Keratinocyte (primary cell): ENCODE measurements at places on chromosomes 6 and 20.

GRCh38 chr20:45672765-45673164, 2.7 kb upstream of the WFDC11 start:
- no peak for DNase-seq

- DNase-seq: no peak
Observed at GRCh38 chr20:25629816-25630499, 6.1 kb upstream of the NANP start.

- no peak for DNase-seq
Observed at GRCh38 chr20:1130058-1130694, 11.8 kb downstream of the PSMF1 start.

DNA sequence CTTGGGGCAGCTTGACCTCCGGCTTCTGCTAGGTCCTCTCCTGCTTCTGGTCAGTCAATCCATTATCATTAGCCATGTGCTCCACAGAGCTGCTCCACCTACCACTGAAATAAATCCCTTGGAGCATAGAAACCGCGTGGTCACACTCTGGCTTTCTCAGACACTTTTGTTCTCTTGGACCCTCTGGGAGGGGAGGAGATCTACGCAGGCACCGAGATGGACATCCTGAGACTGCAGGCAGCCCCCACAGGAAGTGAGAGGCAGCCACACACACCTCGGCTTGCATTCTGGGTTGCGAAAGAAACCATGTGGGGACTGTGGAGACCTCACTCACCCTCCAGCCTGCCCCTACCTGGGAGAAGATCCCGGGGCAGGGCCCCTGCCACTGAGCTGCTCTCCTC, 79.5 kb downstream of the FYN start:
- no peak for DNase-seq

GRCh38 chr6:122432816-122433215, 33.4 kb downstream of the HSF2 start:
- DNase-seq: no peak

- DNase-seq: no peak
Observed at GRCh38 chr6:37534893-37535292, 35.2 kb upstream of the CCDC167 start.

DNA sequence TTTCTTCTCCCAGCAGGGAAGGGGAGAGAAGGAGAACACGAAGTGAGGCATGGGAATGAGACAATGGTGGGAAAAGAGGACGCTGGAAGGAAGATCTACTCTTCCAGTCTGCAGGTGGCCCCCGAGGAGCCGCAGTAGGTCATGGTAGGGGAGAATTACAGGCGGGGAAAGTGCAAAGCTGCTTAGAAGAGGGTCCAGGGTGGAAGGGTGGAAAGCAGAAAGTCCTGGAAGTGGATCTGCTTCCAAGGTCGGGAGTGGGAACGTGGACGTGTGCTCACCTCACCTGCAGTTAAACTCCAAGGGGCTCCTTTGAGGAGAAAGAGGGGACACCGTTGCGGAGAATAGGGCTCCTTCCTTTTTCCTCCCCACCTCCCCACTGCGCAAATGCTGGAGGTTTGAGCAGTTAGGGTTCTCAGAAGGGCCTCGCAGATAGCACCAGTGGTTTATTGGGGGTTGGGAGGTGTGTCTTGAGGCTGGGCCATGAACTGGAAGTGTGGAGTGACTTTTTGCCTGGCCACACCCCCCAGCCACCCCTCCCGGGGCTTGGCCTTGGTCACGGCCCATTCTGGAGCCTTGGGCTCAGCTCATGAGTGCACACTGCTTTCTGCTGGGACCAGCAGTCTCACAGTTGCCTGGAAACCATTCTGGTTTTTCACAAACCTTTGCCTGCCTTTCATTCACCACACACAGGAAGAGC, 100.4 kb upstream of the MLN start:
- DNase-seq: no peak

- no peak for DNase-seq
Observed at GRCh38 chr20:38296433-38296832, 7.5 kb upstream of the BPI start.

- no peak for DNase-seq
Observed at GRCh38 chr6:163648868-163649267, 234.3 kb downstream of the QKI start.

DNA sequence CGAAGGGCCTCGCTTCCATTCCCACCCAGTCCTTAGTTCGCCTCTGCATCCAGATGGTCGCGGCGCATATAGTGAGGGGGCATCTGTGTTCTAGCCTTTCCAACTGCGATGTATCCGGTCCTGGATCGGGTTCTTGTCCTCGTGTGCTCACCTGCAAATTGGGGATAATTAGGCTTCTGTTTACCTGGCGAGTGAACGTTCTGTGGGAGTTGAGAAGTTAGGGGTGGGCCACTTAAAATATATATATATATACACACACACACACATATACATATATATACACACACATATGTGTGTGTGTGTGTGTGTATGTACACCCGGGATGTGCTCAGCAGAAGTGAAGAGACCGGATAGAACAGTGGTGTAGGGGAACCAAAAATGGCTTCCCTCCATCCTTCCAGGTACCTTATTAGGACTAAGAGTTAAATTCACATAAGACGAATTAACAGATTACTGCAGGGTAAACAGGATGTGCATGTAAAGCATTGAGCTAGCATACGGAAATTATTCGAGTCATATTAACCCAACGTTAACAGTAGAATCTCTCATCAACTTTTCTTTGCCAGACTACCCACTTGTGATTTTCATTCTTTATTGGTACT, 537 bp downstream of the CSTF1 start:
- no peak for DNase-seq

DNA sequence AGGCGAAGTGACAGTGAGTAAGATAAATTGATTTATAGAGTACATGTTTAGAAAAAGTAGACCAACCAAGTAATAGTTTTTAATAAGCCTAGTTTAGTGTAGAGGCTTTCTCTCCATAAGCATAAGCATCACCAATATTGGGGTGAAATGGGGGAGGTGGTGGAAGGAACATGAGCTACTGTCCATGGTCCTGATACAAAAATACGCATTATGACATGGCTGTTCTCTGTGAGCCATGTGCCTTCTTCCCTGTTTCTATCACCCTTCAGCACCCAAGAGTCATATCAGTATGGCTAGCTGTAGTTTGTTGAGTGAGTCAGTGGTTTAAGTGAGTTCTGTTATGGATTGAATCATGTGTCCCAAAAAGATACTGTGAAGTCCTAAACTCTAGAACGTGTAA, 150.8 kb downstream of the EDN1 start:
- DNase-seq: no peak

DNA sequence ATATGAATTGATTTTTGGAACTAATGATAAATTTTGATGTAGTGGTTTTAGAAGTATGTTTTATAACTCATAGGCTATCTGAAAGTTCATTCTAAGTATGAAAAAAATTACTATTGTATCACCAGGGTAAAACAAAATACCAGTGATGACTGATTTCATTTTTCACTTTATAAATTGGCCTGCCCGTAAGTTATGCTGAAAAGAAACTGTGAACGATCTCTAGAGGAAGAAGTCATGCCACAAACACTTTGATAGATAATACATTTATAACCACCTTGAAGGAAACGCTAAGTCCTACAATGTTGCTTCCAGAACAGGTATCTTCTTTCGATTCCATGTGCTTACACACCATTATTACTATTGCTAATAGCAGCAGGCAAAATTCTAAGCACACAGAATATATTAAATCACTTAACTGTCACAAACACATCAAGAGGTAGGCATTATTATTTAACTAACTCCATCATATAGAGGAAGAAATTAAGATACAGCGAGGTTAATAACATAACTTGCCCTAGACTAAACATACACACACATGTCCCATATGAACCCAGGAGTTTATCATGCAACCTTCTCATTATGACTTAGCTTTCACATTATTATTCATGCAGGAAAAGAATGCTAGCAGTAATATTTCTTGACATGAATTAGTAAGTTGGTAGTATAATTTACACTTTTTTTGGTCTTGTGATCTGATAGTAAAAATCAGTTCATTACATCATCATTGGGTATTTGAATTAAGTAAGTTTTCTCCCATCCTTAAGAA, 44.7 kb downstream of the RGS17 start:
- no peak for DNase-seq

- no peak for DNase-seq
Observed at GRCh38 chr6:4920914-4921410, 82.9 kb downstream of the RPP40 start.

GRCh38 chr20:13274275-13274861, 53.3 kb downstream of the ISM1 start:
- DNase-seq: no peak

- peak; percentile 30 for DNase-seq
Observed at GRCh38 chr6:28988536-28989311, 16.4 kb downstream of the ZNF311 start.
